NCI-H1417 treated with DMSO at 0.1 percent for 48 hours (cell line): ENCODE measurements at places on chromosomes 3 and 15.

DNA sequence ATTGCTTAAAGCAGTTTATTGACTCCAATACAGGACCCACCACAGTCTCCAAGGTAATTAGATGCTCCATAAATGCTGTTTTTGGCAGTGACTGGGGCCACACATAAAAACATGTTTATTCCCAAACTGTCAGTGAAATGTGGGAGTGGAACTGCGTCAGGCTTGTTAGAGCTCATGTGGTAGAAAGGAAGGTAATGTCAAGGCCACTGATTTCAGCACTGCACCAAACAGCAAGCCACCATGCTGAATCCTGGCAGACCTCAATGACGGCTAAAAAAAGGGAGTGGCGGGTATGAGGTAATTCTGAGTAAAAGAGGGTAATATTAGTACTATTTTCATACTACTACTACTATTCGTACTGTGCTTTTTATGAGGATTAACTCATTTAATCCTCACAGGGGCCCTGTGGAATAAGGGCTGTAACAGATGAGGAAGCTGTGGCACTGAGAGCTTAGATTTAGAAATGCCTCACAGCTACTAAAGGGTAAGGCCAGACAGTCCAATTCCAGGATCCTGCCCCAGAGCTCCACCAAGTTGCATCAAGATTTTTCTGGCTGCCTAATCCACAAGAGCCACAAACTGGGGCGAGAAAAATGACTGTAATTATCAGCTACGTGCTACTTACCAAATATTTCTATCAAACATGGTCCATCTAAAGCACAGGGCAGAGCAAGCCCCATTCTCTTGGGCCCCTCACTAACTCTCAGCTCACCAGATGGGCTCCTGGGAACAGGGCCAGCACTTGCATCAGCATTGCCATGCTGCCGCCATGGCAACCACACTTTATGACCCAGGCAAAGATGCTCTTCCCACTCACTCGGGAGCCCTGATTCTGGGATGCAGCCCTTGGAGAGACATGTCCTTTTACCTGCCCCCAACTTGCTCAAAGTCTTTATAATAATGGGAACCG lies 83.6 kb upstream of the SPATA12 start:
- DNase-seq, result no peak

DNA sequence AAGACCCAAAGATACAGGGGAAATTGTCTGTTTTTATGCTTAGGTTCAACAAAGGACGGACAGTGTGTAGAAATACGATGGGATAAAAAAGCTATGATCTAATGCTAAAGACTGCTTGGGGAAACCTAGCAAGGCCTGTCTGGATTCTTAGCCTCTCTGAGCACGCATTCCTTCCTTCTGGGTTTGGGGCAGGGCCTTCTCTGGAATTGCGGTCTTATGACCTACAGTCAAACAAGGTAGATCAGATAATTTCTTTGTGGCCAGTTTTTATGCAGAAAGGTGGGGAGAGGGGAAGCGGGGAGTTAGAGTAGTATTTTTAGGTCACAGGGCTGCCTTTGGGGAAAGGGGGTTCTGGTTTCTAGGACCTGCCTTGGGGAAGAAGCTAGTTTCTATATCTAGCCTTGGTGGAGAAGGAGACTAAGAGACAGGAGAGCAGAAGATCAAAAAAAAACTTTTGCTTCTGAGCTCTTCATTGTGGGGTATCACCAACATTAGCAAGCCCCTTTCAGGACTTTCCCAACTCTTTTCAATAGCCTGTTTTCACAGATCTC lies 39.1 kb upstream of the LIPC start:
- no peak for DNase-seq

- no peak for DNase-seq
Measured at GRCh38 chr3:134038071-134038491, 8.4 kb upstream of the SLCO2A1 start.

DNA sequence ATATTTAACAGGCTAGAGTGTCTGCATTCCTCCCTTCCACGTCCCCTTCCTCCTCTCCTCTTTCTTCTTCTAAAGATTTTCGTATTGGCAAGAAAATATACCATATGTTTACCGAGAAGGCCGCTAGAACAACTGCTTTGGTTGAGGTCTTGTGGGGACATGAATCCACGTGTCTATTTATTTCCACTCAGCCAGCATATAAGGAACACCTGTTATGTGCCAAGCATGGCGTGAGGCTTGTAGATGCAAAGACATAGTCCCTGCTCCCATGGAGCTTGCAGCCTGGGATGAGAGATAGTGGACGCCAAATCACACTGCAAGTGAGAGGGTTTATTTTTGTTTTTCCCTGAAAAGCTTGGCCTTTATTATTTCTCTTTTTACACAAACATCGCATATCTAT lies 57.1 kb downstream of the SLC7A14 start:
- DNase-seq, result no peak

DNA sequence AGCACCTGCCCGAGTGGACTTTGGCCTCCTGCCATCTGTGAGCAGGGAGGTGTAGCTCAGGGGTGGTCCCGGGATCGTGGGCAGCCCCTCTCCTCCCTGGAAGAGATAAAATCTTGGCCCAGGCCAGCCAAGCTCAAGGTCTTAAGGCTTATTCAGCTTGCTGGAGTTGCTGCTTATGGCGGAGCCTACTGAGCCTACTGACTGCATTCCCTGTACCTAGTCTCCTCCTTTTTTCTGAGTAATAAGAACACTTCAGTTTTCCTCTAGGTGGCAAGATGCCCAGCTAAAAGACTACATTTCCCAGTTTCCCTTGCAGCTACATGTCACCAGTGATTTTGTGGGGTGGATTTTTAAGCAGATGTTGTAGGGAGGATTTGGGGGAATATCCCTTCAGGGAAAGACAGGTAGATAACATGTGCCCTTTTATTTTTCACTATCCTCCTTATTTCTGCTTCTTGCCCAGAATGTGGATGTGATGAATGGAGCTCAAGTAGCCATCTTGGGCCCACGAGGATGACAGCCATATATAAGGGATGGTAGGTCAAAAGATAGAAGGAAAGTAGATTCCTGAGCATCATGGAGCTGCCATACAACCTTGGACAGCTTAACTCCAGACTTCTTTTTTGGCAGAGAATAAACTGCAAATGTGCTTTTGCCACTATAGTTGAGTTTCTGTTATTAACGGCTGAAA lies 41.4 kb upstream of the INSYN1 start:
- DNase-seq, result no peak

- no peak for DNase-seq
Measured at GRCh38 chr3:25748189-25748588, 35.1 kb downstream of the NGLY1 start.

GRCh38 chr15:94075349-94075748 lies 156.0 kb upstream of the MCTP2 start:
- no peak for DNase-seq

DNA sequence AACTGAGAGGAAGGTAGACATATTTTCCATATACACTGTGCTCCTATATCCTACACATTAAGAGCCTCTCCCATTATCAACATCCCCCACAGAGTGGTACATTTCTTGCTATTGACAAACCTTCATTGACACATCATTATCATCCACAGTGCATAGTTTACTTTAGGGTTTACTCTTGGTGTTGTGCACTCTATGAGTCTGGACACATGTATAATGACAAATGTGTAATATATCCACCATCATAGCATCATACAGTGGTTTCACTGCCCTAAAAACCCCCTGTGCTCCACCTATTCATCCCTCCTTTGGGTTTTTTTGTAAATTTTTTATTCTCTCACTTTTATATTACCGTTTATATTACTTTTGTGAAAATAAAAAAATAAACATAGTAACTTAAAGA lies 22.2 kb upstream of the CLDN18 start:
- DNase-seq, result no peak

- DNase-seq, result no peak
Measured at GRCh38 chr15:78069052-78069414, 8.5 kb downstream of the TBC1D2B start.

DNA sequence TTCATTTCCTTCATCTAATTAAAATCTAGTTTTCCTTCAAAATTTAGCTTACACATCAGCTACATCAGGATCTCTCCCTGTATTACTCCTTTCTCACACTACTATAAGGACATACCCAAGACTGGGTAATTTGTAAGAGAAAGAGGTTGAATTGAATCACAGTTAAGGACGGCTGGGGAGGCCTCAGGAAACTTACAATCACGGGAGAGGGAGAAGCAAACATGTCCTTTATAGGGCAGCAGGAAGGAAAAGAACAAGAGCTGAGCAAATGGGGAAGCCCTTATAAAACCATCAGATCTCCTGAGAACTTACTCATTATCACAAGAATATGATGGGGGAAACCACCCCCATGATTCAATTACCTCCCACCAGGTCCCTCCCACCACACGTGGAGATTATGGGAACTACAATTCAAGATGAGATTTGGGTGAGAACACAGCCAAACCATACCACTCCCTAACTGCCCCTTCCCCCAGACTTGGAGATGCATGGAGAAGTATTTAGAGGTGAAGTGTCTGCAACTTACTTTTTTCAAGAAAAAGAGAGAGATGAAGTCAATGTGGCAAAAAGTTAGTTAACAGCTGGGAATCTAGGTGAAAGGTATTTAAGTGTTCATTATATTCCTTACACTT lies 21.3 kb downstream of the PRTG start:
- no peak for DNase-seq

DNA sequence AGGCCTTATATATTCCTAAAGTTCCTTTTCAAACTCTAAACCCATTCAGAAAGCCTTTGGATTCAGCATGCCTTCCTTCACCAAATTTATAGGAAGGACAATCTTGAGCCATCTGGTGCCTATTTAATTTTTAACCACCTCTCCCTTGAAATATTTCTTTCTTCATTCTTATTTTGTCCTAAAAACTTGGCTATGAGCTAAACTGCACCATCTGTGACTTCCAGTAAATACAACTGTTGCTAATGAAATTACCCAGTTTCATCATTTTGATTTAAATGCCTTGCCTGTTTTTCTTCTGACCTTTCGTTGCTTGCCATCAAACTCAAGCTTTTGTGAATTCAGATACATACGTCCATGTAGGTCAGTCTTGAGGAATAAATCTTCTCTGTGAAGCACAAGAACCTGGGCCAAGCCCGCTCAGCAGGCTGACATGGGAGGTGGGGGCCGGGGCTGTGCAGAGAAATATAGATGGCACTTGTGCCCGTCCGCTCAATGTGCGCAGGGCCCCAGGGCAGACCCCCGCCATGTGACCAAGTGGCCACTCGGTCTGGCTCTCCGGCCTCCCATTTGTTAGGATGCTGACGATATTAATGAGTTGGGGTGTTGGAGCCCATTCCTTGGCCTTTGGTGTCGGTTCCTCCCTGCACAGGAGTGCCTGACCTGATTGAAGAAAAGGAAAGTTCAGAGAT lies 335.9 kb downstream of the VPS13C start:
- no peak for DNase-seq

- no peak for DNase-seq
Measured at GRCh38 chr3:129514110-129514509, 14.3 kb upstream of the RHO start.

GRCh38 chr15:77944002-77944867 lies 133.3 kb downstream of the TBC1D2B start:
- no peak for DNase-seq

- no peak for DNase-seq
Measured at GRCh38 chr3:4562595-4562994, 69.4 kb downstream of the ITPR1 start.

DNA sequence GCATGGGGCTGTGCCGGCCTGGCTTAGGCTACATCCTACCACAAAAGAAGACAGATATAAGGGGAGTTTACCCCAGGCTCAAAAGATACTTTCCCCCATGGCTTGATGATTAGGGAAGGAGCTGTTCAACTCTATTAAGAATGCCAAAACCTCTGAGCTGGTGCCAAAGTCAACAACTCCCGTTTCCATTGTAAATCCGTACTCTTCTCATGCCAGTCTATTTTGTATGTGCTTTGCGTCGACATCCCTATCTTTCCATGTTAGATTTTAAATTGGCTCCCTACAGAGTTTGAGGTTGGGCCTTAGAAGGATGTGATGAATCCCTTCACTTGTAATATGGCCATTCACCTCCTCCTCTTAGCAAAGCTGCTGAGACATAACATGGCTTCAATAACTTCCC lies 46.9 kb downstream of the RLBP1 start:
- no peak for DNase-seq

DNA sequence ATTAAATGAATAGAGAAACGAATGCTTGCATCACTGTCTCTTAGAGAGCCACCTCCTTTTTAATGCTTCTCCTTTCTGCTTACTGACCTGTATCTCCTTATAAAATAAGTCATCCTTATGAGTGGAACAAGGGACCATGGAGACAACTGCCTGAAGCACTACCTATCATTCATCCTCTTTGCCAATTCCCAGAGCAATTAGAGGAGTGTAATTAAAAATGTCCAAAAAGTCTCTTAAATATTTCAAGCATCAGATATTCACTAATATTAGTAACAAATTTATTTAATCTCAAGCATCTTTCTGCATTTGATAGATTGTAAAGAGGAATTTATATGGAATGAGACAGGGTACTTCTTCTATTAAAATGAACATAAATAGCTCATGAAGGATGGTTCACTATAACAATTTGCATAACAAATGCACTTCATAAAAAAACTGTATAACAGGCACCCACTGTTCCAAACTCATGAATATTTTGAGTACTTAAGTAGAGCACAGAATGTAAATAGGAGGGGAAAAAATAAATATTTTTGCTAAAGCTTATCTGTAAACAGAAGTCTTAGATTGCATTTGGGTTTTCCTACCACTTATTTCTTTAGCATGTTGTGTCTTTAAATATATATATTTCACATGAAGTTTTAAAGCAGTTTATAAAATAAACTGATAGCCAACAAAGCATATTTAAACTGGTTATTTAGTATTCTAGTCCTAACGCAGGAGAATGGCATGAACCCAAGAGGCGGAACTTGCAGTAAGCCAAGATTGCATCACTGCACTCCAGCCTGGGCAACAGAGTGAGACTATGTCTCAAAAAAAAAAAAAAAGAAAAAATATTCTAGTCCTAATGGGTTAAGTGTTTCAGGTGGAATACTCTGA lies 269.3 kb downstream of the TBL1XR1 start:
- no peak for DNase-seq

- DNase-seq, result no peak
Measured at GRCh38 chr3:50192689-50193141, 1.3 kb downstream of the GNAT1 start.

DNA sequence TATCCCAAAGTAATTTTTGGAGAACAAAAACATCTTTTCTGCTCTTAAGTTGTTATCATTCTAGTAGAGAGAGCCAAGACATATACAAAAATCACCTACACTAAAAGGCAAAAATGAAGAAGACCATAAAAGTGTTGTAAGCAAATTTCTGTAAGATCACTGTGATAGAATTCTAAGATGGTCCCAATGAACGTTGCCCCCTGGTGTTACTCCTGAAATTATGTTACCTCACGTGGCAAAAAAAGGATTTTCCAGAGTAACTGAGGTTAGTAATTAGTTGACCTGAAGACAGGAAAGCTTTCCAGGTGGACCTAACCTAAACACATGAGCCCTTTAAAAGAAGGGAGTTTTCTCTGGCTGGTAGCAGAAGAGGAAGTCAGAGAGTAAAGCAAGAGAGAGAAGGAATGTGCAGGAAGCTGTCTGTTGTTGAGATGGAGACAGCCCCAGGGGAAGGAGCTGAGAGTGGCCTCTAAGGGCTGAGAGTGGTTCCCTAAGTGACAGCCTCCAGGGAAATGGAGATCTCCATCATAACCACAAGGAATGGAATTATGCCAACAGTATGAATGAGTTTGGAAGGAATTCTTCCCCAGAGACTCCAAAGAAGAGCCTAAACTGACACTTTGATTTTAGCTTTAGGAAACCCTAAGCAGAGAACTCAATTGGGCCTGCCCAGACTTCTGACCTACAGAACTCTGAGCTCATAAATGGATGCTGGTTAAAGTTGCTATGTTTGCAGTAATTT lies 205.9 kb downstream of the CD47 start:
- no peak for DNase-seq
